Brain (organoid and tissue), 16 donors: ENCODE measurements at places on chromosomes 5 and 9.

DNA sequence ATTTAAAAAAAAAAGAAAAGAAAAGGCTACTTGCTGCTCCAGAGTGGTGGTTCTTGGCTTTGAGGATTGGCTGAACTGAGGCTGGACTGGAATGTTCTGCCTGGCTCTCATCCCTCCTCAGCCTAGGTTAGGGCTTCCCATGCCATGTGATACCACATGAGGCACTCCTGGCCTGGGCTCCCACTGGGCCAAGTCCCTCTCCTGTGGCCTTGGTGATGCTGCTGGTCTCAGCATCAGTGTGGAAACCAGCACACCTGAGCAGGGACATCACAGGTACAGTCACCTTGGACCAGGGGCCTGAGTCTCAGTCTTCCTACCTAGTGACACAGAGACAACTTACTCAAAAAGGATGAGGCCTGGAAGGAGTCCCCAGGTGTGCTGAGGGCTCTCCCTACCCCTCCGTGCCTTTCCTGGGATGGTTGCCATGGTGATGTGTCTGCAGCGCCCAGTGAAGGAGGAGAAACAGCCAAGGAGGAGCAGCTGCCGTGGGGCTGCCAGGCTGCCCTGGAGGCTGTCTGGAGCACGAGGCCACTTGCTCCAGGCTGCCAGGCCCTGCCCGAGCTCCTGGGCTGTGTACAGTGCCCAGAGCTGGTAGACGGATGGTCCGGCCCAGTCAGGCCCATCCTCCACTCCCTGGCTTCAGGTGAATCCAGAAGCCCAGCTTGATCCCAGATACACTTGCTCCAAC, 71.0 kb downstream of the WNK2 start:
- peak; percentile 35 for DNase-seq

DNA sequence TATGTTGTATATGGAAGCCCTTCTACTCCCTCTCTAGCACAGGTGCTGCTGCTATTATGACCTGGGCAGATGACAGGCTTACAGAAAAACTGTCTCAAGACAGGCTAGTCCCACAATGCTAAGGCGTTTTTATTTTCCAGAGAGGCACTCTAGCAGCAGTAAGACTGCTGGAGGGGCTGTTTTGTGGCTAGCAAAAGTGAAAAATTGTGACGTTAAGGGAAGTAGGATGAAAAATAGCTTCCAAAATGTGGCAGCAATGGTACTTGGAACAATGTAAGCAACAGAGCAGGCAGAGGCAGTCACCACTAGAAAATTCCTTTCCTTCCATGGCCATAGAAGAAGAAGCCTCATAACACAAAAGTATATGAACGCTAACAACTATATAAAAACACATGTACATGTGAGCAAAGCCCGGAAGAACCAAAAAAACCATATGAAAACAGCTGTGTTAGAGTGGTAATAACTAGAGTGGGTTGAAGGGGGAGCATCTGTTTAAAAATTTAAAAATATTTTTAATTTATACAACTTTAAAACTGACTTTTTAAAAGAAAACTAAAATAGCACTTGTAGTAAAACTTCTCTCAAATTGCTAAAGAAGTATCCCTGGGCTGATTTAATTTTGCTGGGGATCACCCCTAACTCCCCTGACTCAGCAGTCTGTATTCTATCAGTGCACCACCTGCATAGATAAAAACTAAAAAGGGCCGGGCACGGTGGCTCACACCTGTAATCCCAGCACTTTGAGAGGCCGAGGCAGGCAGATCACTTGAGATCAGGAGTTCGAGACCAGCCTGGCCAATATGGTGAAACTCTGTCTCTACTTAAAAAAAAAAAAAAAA, 30.6 kb downstream of the CLINT1 start:
- no peak for DNase-seq

DNA sequence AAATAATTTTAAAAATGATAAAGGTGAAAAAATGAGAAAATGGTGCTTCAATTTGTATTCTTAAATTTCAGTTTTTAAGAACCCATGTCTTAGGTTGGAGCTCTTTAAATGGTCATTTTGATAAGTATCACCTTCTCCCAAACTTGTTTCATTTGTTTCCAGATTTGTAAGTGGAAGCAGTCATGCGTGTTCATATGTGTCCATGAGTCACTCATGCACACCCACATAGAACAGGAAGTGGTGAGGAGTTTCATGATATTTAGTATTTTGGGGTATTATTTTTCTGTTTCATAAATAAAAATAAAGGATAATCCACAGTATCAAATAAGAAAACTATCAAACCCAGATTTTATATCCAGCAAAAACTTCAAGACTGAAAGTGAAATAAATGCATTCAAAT, 570.4 kb upstream of the ST8SIA4 start:
- no peak for DNase-seq

DNA sequence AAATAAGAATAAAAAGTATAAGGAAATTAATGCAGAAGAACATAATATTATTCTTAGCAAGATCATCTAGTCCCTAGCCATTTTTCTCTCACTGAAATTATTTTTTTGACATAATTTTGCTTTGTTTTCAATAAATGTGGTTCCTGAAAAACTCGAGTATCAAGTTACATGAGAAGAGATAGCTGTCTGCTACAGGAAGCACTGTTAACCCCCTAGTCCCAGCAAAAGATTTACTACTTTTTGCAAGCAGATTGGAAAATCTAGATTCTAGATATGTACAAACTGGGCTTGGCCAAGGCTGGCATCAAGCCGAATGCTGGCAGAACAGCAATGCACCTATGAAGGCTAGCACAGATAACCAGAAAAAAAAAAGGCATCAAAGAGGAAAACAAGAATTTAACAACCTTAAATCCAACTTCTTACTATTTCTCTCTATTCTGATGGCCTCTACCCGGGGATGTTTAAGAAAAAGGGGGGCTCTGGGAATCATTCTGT, 21.9 kb upstream of the ISCA1 start:
- no peak for DNase-seq

GRCh38 chr5:124180875-124181461, 565.5 kb downstream of the ZNF608 start:
- DNase-seq = no peak

DNA sequence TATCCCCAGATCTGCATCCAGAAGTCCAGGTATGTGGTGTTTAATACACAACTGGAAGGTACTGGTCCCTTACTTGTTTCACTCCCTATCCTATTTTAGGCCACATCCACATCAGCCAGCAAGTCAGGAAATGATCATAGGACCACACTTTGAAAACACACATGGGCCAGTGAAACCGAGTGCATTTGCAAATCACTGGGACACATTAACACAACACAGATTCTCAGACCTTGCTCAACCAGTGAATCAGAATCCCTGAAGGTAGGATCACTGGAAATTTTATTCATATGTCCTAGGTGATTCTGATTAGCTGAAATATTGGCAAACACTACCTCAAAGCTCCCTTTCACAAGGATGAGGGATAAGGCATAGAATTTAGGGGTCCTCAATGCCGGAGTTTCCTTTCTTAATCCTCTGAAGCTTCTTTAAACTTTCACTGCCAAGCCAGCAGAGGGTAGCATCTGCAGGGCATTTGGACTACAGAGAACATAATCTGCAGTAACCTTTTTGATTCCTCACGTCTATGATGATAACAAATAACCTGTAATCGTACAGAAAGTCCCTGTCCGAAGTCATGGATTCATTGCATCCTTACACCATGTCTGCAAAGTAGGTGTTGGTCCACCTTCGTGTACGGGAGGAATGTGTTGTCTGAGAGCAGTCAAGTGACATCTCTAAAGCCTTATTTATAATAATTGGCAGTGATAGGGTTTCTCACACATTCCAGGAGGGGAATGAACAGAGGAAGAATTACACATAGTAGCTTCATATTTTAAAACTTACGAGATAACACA, 11.0 kb upstream of the ABLIM3 start:
- DNase-seq = peak; percentile 13

GRCh38 chr9:95879591-95879990, 4.1 kb downstream of the ERCC6L2 start:
- DNase-seq = no peak

GRCh38 chr5:116242343-116242742, 157.5 kb downstream of the COMMD10 start:
- no peak for DNase-seq

DNA sequence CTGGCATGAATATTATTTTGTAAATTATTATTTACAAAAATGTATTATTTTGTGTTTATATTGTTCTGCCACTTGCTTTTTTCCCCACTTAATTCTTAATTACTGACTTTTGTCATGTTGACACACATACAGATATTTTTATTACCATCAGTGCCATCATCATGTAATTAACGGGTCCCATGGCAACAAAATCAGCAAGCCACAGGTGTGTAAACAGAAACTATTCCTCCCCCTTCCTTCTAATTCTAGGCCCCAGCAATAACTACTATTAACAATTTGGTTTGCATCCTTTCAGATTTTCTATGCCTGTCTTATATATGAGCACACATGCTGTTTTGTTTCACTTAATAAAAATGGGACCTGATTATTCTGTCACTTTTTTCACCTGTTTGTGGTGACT, 29.3 kb downstream of the CYFIP2 start:
- DNase-seq = no peak

DNA sequence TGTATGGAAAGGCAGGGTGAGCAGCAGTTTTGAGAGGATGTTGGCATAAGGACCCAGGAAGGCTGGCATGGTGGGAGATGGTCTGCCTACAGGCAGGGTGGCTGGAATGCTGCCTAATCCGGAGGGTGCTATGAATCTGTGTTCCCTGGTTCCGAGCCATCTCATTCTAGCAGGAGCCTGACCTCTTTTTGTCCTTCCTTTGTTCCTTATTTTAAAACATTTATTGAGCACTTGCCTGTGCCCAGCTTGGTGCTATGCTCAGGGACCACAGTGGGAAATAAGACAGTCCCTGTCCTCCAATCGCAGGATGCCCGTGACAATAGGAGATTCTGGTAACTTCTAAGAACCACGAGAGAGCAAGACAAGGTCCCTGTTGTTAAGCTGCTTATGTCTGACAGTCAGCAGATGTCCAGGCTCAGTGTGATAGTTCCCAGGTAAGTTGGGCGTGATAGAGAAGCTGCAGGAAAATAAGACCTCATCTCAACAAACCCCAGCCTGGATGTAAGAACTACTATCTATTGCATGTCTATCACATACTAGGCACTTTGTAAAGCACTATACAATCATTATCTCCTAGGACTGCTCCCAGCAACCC, 9.1 kb upstream of the ZBTB34 start:
- DNase-seq = no peak

GRCh38 chr9:89497257-89497963, 503 bp downstream of the SEMA4D start:
- no peak for DNase-seq
